ENCODE measurements at places on chromosomes 12 and 14.
A peak's percentile ranks its signal among the peaks of the same experiment; 100 is the strongest.

- peaks cover 4% of the 10 kb centered on the region for H3K4me1 ChIP-seq
- no peak overlapping the region for H3K4me3 ChIP-seq
- no peaks in the 10 kb centered on the region for H3K36me3 ChIP-seq
- peak; percentile 67 for DNase-seq
- no peaks in the 10 kb centered on the region for H3K27me3 ChIP-seq
- H3K27ac ChIP-seq: peak overlapping the region; percentile 89
Observed at GRCh38 chr12:76879710-76880518, 1.1 kb upstream of the CSRP2 start.

- H3K36me3 ChIP-seq: no peaks in the 10 kb centered on the region
- no peak overlapping the region for H3K27ac ChIP-seq
- DNase-seq: no peak
- H3K4me3 ChIP-seq: no peak overlapping the region
- H3K27me3 ChIP-seq: no peaks in the 10 kb centered on the region
- no peaks in the 10 kb centered on the region for H3K4me1 ChIP-seq
Observed at GRCh38 chr12:57012600-57013465, 3.5 kb downstream of the TAC3 start.

DNA sequence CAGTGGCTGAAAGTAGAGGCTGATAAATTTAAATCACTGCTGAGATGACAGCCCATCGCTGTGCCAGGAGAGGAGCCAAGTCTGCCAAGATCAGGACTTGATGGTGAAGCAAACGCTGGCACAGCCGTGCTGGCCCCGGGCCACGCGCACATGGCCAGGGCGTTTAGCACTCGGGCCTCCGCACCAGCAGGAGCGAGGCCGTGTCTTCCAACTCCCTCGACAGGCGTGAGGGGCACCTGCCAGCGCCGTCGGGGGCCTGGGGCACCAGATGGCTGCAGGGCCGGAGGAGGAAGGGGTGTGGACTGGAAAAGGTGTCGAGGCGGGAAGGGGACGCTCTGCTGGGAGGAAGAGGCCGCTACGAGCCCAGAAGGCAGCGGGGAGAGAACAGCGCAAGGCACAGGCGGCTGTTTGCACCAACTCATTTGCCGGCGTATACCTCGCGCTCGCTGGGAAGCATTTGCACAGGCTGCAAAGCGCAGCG, 29.5 kb downstream of the RIMBP2 start:
- H3K27ac ChIP-seq: no peak overlapping the region
- no peaks in the 10 kb centered on the region for H3K36me3 ChIP-seq
- no peak overlapping the region for H3K4me3 ChIP-seq
- H3K4me1 ChIP-seq: no peaks in the 10 kb centered on the region

DNA sequence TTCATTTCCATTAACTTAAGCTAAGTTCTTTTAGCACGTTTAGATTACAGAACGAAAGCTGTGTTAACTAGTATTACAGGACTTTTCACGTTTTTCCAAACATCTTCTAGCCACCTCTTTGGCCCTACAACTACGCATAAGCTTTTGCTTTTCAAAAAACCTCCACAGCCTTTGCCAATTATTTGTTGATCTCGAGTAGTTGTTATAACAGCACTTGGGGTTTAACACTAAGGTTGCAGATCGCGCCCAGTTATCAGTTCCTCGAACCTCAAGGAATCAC, 450 bp upstream of the RBM25 start:
- H3K36me3 ChIP-seq: no peaks in the 10 kb centered on the region
- peak overlapping the region; percentile 68 for H3K27ac ChIP-seq
- no peak for DNase-seq
- no peaks in the 10 kb centered on the region for H3K27me3 ChIP-seq
